ENCODE measurements at places on chromosomes 13 and 19.

DNA sequence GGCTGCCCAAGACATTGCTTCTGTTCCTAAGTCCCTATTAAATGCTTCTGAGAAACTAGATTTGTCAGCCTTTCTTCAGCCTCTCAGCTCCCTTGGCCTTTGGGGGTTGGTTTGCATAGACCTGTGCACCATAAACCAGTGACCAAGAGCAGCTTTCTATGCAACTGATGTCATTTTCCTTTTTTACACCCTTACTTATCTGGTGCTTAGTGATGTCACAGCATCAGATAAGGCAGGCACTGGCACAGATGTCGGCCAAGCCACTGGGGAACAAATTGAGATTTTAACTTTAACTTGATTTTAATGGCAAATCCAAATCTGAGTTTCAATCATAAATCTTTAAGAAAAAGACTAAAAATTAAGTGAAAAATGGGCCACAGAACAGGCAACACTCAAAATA is 59.8 kb downstream of the RUBCNL start:
- DNase-seq, result no peak

DNA sequence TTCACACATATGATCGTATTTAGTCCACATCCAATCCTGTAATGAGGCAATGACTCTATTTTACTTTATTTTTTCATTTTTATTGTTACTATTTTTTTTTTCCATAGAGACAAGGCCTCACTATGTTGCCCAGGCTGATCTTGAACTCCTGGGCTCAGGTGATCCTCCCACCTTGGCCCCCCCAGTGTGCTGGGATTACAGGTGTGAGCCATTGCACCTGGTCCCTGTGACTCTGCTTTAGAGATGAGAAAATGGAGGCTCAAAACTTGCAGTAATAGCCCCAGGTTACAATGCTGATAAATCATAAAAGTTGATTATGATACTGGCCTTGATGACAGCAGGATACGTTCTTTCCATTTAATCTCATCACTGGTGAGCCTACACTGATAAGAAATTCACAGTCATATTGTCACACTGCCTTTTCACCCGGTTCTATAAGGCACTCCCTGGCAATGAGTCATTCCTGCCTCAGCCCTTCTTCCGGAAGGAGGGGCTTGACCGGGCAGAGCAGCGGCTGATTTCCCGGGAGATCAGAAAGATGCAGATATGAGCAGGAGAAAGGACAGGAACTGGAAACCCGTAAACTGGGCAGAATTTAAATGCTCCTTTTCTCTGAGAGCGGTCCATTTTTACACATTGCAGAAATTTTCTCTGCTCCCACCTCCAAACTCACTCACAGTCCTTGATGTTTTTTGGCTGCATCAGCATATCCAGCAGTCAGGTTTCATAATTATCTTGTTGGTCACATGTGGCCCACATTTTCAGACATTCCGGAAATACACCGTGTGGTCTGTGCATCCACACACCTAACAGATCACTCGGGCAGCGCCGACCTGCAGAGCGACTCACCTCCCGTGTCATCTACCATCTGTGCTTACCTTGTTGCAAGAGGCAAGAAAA is 616.4 kb downstream of the EFNB2 start:
- peak; percentile 40 for DNase-seq

- DNase-seq, result no peak
Measured at GRCh38 chr13:84903391-84903790, 895.8 kb downstream of the SLITRK6 start.

DNA sequence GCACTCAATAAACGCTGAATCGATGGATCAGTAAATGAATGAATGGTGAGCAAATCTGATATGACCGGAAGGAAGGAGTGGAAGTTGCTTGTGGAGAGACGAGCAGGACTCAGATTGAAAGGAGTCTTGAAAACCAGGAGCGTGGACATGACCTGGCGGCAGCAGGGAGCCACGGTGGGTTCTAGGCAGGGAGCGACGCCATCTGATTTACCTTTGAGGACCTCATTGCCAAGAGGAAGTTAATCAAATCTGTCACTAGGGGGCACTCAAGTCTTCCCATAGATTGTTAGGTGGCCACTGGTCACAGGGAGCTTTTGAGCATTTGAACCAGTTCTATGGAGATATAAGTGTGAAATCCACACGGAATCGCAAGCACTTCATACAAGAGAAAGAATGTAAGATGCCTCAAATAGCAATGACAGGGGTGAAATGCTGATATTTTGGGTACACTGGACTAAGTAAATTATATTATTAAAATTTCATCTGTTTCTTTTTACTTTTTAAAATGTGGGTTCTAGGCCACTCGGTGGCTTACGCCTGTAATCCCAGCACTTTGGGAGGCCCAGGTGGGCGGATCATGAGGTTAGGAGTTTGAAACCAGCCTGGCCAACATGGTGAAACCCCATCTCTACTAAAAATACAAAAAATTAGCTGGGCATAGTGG is 9.2 kb upstream of the FBN3 start:
- peak; percentile 76 for DNase-seq

GRCh38 chr19:14091081-14091812 is 696 bp upstream of the SAMD1 start:
- DNase-seq, result no peak

DNA sequence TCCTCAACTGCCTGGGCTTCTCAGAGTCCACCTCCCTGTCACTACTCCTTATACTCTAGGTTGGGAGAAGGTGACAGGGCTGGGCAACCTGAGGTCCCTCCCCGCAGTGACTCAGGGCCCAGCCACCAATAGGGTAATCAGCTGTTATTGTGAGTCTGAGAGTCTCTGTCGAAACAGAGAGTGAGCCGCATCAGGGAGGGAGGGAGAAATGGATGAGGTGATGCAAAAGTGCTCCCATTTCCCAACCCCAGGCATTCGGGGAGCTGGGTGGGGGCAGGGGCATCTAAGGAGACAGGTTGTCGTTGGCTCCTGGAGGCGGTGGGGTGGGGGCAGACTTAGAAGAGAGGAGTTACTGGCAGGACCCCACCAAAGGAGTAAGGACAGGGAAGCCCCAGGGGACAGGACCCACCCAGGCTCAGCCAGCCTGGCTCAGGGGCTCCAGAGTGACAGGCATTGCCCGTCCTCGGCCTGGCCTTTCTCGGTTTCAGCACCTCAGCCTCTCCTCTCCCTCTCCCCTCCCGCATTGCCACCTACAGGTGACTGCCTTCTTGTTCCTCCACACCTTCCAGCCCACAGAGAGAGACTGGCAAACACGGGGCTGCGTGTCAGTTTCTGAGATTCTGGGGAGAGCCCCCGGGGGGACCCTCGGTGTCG is at the start of gene DMKN:
Gene DMKN, minus strand, starts transcription at position 22 of the 654 bp plus-strand sequence. CDS start 174 bp downstream, outside the sequence.
- DNase-seq, result no peak

DNA sequence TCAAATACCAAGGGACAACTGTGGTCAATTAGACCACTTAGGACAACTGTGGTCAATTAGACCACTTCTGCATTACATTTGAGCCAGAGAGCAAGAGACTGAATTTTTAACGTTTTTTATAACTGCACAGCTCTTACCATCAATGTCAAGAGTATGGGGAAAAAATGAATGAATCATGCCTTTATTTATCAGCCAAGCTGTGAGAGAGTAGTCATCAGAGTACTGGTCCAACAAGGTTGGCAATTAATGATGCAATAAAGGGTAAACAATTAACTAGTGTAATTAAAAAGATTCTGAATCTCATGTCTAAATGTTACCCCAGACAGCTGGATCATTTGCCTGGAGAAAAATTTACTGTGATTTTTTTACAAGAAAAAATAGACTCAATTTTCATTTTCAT is 381.1 kb downstream of the LIG4 start:
- DNase-seq, result no peak

DNA sequence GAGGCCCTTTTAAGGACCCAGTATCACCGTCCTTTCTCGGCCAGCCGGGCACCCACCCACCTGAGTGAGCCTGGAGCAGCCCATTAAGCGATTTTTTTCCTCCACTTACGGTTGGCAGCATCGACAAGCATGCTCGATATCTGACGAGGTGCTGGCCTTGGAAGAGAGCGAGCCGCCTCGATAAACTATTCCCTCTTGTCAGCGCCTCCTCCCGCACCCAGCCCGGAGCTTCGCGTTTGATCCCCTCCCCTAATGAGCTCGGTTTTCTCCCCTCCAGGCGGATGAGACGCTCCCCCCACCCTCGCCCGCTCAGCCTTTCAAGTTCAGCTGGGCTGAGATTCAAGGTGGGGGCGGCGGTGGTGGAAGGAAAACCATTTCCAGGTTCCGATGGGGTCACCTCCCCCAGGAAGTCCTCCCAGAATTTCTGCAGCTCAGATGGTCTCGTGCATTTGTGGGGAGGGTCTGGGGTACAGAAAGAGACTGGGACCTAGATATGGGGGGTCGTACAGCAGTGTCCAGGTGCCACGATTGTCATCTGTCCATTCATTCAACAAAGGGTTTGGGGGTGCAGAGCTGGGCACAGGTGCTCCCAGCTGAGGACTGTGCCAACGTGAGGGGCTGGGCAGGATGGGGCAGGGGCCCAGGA is 18.9 kb upstream of the ONECUT3 start:
- no peak for DNase-seq

DNA sequence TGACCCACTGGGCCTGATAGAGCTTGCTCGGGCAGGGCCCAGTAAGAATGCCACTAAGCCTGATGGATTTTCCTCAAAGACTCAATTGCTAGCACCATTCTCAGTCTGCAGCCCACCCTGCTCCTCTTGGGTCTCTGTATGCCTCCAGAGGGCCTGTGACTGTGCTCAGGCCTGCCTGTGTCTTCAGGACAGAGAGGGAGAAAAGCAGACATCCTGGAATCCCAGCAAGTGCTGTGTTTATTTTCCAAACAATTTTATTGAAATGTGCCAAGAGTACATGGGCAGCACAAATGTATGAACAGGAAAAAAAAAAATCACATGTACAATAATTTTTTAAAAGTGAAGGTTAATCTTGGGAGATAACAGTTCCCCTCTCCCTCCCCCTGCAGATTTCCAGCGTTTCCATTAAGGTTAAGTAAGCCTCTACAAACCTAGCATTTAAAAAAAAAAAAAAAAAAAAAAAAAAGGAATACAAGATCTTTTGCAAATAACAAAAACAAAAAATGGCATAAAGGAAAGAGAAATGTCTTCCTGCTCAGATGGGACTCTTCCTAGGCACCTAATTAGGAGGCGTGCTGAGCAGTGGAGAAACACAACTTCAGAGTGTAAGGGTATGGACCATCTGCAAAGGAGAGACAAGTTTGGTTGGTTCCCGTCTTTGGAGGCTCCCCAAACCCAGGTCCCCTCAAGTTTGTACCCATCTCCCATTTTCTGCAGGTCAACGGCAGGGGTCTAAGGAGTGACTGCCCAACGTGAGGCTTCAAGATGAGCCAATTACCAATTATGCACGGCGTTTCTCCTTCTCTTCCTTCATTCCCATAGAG is 4.8 kb upstream of the ECH1 start:
- no peak for DNase-seq

GRCh38 chr13:51632591-51633362 is 48.5 kb downstream of the WDFY2 start:
- peak; percentile 80 for DNase-seq

DNA sequence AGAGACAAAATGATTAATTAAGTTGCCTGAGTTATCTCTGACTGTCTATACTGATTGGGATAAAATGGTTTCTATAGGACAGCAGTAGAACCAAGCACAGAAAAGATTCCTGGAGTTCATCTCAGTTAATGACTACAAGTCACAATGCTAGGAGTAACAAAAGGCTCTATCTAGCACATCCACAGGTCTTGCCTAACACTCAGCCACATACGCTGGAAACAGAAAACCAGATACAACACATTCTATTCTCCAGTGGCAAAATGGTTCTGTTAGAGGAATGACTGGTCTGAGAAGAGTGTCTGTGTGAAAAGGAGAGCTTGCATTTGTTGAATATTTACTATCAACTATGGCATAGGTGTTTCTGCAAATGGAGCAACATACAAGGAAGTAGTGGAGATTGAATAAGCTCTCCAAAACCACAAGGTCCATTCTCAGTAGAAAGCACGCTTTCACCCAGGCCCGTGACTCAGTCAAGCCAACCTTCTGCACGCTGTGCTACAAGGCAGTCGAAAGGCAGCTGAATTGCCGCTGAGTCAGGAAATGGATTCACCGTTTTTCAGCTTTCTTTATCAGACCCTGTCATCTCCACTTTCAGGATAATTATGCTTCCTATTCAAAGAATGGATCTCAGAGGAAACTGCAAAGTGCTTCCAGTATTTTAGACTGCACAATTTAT is 761.5 kb downstream of the EFNB2 start:
- no peak for DNase-seq

DNA sequence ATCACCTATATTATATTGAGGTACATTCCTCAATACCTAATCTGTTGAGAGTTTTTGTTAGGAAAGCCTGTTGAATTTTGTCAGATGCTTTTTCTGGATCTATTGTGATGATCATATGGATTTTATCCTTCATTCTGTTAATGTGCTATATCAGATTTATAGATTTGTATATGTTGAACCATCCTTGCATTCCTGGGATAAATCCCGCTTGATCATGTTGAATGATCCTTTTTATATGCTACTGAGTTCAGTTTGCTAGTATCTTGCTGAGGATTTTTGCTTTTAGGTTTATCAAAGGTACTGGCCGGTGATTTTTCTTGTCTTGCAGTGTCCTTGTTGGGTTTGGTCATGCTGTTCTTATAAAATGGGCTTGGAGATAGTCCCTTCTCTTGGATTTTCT is 12.0 kb upstream of the ZNF331 start:
- no peak for DNase-seq

GRCh38 chr13:23381866-23382265 is 51.6 kb downstream of the SACS start:
- DNase-seq, result no peak

- DNase-seq, result no peak
Measured at GRCh38 chr19:3577723-3578344, 5.1 kb downstream of the HMG20B start.

DNA sequence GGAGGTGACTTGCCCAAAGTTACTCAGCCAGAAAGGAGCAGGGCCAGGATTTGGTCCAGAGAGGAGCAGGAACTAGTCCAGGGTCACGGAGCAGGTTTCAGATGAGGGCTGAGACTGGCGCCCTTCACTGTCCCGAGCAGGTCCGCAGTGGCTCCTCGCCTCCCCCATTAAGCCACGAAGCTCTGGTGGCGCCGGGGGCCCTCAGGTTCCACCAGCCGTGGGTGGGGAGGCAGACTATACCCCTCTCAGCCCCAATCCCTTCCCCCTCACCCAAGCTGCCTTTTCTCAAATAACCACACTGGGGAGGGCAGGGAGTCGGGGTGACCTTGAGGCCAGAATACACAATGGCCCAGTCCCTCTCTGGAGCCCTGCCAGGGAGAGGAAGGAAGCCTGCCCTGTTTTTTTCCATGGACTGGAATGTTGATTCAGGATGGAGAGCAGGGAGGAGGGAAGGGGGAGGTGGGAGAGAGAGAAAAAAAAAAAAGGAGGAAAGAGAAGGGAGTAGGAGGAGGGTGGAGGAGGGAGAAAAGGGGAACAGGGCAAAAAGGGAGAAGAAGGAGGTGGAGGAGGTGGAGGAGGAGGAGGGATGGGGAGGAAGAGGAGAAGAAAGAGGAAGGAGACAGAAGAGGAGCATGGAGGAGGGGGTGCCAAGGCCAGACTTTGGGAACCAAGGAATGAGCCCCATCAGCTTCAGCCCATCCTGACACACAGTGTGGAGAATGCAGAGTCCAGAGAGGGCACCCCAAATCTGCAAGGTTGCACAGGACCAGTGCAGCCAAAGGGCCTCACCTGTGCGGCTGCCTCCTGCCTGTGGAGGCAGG is 19.7 kb downstream of the CEACAM16 start:
- peak; percentile 51 for DNase-seq

GRCh38 chr13:24985107-24985506 is 110.8 kb upstream of the PABPC3 start:
- no peak for DNase-seq

GRCh38 chr19:58366585-58367430 is 4.3 kb upstream of the ZNF497 start:
- DNase-seq, result no peak

All from foreskin melanocyte (primary cell).